ENCODE measurements at places on chromosomes 2 and 18. TPM values are rescaled to one million over a fixed set of nuclear protein-coding genes. Genes with fewer than 3 reads are reported as not detected.

- no peak for DNase-seq
Measured at GRCh38 chr2:205994344-205994743, 91.6 kb downstream of the INO80D start.

GRCh38 chr18:567122-567521 is 13.1 kb upstream of the CETN1 start:
- DNase-seq: peak; percentile 93

DNA sequence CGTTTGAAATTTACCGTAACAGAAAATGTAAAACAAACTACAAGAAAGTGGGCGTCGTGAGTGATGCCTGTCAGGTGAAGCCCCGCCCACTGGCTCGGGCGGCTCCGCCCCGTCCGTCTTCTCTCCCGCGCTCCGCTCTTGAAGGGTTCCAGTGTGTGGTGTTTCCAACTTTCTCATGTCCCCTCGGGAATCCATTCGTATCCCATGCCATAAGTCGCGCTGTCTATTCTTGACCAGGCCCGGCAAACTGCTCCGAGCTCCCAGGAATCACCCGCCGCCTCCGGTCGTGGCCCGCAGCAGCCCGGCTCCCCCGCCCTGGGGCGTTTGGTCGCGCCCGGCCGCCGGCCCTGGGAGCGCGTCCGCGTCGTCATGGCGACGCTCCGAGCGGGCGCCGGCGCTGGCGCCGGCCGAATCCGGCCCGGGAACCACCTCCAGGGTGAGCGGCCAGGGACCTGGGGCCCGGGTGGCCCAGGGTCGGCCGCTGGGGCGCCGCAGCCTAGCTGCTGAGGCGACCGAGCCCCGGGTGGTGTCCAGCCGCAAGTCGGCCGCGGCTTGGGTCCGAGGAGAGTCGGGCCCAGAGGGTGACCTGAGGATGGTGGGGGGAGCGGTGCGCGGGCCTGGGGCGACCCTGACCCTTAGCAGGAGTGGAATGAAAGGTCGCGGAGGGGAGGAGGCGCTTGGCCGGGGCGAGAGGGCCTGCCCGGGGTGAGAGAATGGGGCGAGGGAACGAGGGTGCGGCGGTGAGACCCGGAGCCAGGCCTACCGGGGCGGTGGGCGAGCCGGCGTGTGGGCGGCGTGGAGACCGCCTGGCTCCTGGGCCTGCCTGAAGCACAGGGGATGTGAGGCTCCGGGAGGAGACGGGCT is at the start of gene CFAP221:
Gene CFAP221 (plus strand): TSS at position 375 of the 864 bp plus-strand sequence. CDS start 1,683 bp downstream, outside the sequence.
- DNase-seq: peak; percentile 75

DNA sequence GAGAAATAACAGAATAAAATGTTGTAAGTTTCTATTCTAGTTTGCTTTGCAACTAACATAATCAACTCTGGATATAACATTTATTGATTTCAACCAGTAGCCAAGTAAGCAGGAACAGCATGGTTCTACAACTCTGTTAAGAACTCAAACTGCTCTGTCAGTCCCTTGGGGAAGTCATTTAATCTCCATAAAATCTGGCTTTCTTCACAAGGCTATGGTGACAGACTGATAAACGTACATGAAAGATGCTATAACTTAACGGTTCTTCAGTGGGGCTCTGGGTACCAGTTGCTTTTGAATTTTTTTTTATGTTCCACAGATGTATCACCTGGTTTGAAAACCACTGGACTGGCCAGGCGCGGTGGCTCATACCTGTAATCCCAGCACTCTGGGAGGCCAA is 10.3 kb downstream of the PSME4 start:
- no peak for DNase-seq

DNA sequence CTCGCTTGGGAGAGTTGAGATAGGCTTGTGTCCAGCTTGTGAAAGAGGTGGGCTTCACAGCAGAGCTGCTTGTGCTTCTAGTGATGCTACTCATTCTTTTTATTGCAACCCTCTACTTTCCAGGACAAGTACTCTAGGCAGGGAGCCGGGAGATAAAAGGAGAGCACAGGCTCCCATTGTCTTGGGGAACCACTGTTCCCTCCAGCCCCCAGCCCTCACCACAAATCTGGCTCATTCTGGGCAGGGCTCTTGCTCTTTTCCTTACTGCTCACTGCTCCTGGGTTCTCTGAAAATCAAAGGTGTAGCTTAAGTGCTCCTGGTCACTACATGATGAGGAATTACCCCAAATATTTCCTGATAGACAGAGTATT is 81.4 kb downstream of the CABYR start:
- DNase-seq: no peak

Gene CNTNAP5
- 0.03 TPM for total RNA-seq

Gene FAM228A
- 3.9 TPM for total RNA-seq

Gene SERPINB5
- total RNA-seq: 0.37 TPM
